GM12878 (cell line): ENCODE measurements at places on chromosomes 3 and 15. TPM values are rescaled to one million over a fixed set of nuclear protein-coding genes. Genes with fewer than 3 reads are reported as not detected.

Gene ASTE1
- 6.0 and 6.1 TPM in 2 replicates for total RNA-seq

GRCh38 chr3:8914491-8914890 lies 48.8 kb downstream of the RAD18 start:
- DNase-seq = no peak

GRCh38 chr15:62712455-62712839 lies 330.1 kb upstream of the TPM1 start:
- DNase-seq = no peak

Gene PLSCR2
- total RNA-seq = not detected in 2 replicates

DNA sequence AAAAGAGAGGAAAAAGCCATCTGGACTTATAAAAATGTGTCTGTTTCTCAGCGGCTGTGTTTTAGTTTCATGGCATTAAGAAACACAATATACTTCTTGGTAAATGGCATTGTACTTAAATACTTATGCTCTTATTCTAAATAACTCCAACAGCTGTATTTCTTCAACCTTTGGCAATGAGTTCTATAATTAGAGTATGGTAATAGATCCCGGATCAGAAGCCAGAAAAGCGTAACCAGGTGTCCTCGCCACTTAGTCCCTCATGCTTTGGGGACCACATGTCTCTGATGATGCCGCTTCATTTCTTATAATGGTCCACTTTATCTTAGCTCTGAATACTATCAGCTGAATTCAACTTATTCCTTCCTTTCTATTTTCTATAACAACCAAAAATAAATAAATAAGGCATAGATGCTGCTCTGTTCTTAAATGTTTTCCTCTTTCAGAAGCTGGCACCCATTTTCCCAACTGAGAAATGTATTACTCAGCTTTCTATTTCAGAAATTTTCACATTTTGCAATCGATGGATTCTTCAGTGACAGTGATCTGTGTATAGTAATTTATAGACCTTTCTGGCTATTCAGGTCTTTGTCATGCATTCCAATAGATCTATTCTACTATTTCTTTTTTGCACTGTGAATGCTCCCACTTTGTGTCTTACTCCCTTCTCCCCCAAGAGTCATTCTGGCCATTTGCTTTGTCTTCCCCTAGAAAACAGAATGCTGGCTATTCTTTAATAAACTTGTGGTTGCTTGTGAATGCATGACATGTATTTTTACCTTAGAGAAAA lies 87.6 kb upstream of the KBTBD8 start:
- no peak for DNase-seq

DNA sequence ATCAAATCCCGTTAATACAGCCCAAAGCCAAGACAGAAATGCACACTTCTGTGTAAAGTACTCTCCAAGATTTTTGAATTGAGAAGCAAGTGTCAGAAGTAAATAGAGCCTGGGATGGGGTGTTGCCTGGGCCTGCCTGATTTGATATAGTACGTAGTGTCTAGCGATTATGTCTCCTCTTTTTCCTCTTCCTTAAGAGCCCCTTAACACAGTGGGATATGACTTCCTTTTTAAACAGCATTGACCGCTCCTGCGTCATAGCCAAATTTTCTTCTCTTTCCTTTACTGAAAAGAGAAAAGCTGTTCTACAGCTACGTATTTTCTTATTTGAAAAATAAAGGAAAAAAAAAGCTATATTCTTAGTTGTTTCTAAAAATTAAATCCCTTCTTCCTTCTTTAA lies 97.7 kb downstream of the PLCL2 start:
- DNase-seq = no peak

- no peak for DNase-seq
Observed at GRCh38 chr15:72345806-72346205, 25.8 kb upstream of the CELF6 start.

- no peak for DNase-seq
Observed at GRCh38 chr3:188468196-188468595, 314.2 kb downstream of the LPP start.

- no peak for DNase-seq
Observed at GRCh38 chr3:112774293-112774926, 72.3 kb downstream of the CD200R1L start.

Gene HDC
- not detected in 2 replicates for total RNA-seq

DNA sequence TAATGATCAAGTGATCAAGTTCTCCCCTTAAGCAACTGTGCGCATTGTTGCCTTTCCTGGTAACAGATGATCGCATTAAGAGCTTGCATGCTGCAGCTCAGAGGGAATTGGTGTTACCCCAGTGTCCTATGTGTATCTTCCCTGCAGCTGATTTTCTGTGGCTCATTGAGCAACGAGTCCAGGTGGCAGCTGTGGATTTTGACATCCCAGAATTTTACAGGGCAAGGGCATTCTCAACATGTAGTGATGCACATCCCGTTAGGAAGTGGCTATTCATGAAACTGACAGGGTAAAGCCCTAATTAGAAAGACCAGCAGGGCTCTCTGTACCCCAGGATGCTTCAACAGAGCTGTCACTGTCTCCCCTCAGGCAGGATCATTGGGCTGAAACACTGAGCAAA lies 232.8 kb downstream of the AGBL1 start:
- DNase-seq = no peak

DNA sequence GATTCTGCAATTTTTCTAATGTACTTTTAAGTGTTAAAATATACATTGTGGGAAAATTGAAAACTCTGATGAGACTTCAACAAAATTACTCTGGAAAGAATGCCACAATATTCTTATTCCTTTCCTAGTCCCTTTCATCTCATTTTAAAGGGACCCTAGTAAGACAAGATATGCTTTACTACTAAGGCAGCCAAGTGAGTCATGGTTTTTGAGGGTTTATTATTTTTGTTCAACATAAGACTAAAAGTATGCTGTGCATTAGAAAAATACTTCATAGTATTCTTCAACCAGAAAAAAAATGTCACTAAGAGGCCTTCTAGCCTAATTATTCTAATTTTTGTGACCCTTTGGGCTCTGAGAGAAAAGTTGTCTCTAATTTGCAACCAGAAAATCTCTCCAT lies 7.4 kb downstream of the IL12A start:
- no peak for DNase-seq

Gene SV2B
- total RNA-seq = 1.6 and 1.7 TPM in 2 replicates

- DNase-seq = no peak
Observed at GRCh38 chr15:91849180-91849579, 4.3 kb upstream of the SLCO3A1 start.

Gene NPAP1
- total RNA-seq = not detected in 2 replicates

Gene GOLGA6L10
- 1.1 and 1.6 TPM in 2 replicates for total RNA-seq

DNA sequence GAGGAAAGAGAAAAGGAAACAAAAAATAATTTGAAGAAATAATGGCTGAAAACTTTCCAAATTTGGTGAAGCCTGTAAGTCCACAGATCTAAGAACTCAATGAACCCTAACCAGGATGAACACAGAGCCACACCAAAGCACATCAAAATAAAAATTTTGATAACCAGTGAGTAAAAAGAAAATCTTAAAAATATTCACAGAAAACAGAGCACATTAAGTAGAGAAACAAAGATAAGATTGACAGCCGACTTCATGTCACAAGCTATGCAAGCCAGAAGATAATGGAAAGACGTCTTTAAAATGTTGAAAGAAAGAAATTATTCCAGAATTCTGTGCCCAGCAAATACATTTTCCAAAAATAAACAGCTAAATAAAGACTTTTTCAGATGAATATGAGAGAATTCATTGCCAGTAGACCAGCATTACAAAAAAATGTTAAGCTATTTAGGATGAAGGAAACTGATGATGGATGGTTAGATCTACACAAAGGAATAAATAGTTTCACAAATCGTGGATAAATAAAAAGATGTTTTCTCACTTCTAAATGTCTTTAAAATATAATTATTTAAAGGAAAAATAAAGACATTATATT lies 140.2 kb upstream of the SKOR1 start:
- no peak for DNase-seq

Gene CYP1A2
- total RNA-seq = not detected in 2 replicates

Gene SLC51A
- total RNA-seq = not detected in 2 replicates

Gene APBA2
- total RNA-seq = 0.08 and 0.26 TPM in 2 replicates

DNA sequence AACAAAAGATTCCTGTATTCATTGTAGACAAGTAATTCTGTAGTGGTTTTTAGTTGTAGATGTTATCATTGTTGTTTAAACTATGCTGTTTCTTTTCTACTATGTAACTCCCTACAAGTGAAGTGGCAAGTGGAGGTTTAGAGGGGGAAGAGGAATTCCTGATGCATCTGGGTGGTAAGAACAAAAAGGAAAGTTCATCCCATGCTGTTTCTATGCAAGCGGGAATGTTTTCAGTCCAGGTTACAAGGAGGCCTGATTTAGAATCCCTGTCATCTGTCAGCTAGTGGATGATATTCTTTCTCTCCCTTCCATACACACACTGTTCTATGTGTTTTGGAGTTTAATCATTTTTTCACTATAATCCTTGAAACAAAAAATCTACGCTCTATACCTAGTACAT lies 67.4 kb downstream of the IMPG2 start:
- no peak for DNase-seq
